ENCODE measurements at places on chromosomes 3 and 15.

DNA sequence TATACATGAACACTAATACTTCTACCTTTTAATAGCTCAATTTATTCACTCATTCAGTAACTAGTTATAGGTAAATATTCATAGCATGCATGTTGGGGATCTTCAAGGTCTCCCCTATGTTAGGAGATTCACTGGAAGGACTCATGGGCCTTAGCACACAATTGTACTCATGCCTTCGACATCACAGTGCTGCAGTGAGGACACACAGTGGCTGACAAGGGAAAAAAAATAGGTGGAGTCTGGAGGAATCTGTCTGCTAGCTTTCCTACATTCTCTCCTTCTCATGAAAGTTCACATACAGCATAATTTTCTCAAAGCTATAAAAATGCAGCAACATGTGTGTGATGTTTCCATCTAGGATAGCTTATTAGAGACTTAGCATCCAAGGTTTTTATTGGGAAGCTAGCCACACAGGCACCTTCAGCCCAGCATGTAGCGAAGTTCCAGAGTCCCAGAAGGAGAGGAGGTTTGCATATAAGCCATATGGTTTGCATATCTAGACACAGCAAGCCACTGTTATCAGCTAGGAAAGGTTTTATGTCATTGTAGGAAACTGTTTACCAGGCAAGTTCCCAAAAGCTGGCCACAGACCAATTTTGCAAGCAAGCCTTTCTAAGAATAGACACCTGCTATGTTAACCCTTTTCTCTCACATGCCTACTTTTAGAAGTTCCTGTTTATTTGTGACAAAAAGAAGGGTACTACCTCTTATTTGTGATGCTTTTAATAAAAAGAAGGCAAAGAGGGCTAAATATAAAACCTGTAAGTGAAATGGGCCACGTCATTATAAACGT lies 46.4 kb downstream of the MORC1 start:
- no peak for DNase-seq

- no peak for DNase-seq
These were observed 268.2 kb upstream of the LYSMD4 start for GRCh38 chr15:100001405-100001804.

- DNase-seq, result no peak
These were observed 92.9 kb downstream of the GPR156 start for GRCh38 chr3:120192159-120192558.

DNA sequence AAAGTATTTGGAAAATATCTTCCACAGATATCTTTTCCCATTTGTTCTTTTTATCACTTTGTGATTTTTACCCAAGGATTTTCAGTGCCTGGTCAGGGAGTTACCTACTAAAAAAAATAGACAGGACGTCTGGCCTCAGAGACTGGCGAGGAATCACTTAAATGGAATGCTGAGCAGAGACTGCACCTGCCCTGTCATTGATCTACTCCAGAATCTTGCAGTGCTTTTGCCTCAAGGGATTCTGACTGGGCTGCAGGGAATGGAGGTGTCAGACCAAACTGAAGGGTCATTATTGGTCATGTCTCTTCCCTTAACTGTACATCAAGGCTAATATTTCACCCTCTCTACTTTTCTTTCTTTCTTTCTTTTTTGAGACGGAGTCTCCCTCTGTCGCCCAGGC lies 12.1 kb upstream of the RYR3 start:
- no peak for DNase-seq

- no peak for DNase-seq
These were observed 340.9 kb upstream of the TBL1XR1 start for GRCh38 chr3:177538048-177538749.
